ENCODE measurements at places on chromosomes 11 and 22. TPM values are rescaled to one million over a fixed set of nuclear protein-coding genes. Genes with fewer than 3 reads are reported as not detected.

GRCh38 chr11:67364783-67365722 lies 8.3 kb downstream of the CLCF1 start:
- H3K4me3 ChIP-seq = no peak overlapping the region
- peaks cover 30% of the 10 kb centered on the region for H3K27me3 ChIP-seq
- peaks cover 11% of the 10 kb centered on the region for H3K4me1 ChIP-seq
- no peak overlapping the region for H3K27ac ChIP-seq
- H3K36me3 ChIP-seq = no peaks in the 10 kb centered on the region

PHOX2A gene
- total RNA-seq = not detected

DNA sequence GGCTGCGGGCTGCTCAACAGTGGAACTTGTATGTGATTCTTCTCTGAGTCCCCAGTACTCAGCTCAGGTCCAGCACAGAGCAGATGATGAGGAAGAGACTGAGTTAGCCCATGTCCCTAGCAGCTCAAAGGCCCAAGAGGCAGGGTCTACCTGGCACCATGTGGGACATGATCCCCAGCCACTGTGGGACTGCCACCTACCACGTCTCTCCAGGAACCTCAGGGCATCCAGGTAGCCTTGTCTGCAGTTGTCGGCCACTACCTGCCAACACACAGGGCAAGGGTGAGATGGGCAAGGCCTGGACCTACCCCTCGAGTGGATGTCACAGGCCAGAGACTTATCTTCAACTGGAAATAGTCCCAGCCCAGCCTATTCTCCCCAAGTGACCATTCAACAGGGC lies 4.4 kb downstream of the PNPLA5 start:
- no peak for DNase-seq
- no peaks in the 10 kb centered on the region for H3K36me3 ChIP-seq
- H3K27me3 ChIP-seq = peaks cover 6% of the 10 kb centered on the region
- no peaks in the 10 kb centered on the region for H3K4me1 ChIP-seq
- no peak overlapping the region for H3K27ac ChIP-seq

MRGPRX4 gene
- not detected for total RNA-seq

GRCh38 chr11:60182541-60183330 lies at the start of gene MS4A6A:
Gene MS4A6A (minus strand): TSS chr11:60183083. CDS start chr11:60181727, 1,356 bp downstream.
- no peak within 1 kb of the TSS for H3K4me3 ChIP-seq
- no peak within 1 kb of the TSS for H3K27ac ChIP-seq
- H3K4me1 ChIP-seq = no peaks in the 10 kb centered on the region
- DNase-seq = no peak

GRCh38 chr22:46514592-46515207 lies 22.7 kb downstream of the CELSR1 start:
- no peak overlapping the region for H3K4me3 ChIP-seq
- H3K36me3 ChIP-seq = no peaks in the 10 kb centered on the region
- H3K4me1 ChIP-seq = no peaks in the 10 kb centered on the region
- H3K27me3 ChIP-seq = no peaks in the 10 kb centered on the region

GRCh38 chr22:40056154-40056553 lies 61.4 kb downstream of the FAM83F start:
- H3K27me3 ChIP-seq = no peaks in the 10 kb centered on the region
- peak overlapping the region; percentile 46 for H3K27ac ChIP-seq
- no peaks in the 10 kb centered on the region for H3K36me3 ChIP-seq
- H3K4me1 ChIP-seq = peaks cover 57% of the 10 kb centered on the region

PKP3 gene
- 18.7 TPM for total RNA-seq

DNA sequence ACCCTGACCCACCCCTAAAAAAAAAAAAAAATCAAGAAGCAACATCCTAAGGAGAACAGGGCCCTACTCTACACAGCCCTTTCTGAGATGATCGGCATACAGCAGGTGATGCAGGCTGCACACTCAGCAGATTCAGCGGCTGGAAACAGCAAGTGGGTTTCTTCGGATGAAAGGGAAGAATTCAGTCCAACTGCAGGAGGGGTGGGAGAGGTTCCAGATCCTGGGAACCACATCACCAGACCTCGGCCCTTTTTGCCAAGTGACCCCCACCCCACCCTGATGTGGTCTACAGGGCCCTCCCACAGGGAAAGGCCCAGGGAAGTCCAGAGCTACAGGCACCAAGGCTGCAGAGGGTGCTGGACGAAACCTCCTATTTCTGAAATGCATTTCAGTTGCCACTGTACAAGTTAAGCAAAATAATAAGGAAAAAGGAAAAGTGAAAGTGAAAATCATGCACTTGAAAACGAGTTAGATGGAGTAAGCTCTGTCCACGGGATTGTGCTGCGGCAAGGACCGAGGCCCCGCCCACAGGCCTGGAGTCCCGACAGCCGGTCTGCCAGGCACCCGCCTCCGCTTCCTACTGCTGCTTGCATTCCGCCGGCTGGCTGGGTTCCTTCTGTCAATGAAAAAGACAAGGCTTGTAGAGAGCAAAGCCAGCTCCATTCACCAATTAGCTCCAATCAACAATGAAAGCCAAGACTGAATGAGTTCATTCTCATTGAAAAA lies 16.0 kb upstream of the PHLDA2 start:
- H3K27me3 ChIP-seq = no peaks in the 10 kb centered on the region
- H3K36me3 ChIP-seq = peaks cover 5% of the 10 kb centered on the region
- DNase-seq = peak; percentile 92

TSKU gene
- total RNA-seq = 33.8 TPM

DEUP1 gene
- total RNA-seq = 0.63 TPM

SLC5A1 gene
- total RNA-seq = not detected

Data from GM23338 (cell line).